Thymus (tissue), 14 donors: ENCODE measurements at places on chromosomes 16 and 17. TPM values are rescaled to one million over a fixed set of nuclear protein-coding genes. Genes with fewer than 3 reads are reported as not detected.

DNA sequence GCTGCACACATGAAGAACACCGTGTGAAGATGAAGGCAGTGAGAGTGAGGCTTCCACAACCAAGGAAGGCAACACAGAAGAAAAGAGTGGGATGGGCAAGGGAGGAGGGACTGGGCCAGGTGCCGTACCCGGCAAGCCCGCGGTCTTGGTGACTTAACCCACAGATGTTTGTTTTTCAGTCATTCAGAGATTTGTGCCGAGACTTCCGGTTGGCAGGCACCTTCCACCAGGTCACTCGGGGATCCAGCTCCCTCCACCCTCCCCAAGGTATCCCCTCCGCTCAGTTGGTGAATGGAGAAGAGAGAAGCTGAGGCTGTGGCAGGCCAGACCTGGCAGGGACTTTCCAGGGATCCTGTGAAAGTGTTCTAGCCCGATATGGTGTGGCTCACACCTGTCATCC is 4.9 kb upstream of the KREMEN2 start:
- DNase-seq, result no peak
- H3K27me3 ChIP-seq, result peaks cover 17% of the 10 kb centered on the region
- peaks cover 24% of the 10 kb centered on the region for H3K4me1 ChIP-seq
- H3K4me3 ChIP-seq, result no peak overlapping the region

MAZ gene
- polyA plus RNA-seq, result 178 TPM

TCF25 gene
- 200 TPM for polyA plus RNA-seq

GRCh38 chr16:12240036-12240435 is 263.5 kb downstream of the SNX29 start:
- H3K27ac ChIP-seq, result no peak overlapping the region
- no peak for DNase-seq
- H3K4me1 ChIP-seq, result no peaks in the 10 kb centered on the region
- H3K27me3 ChIP-seq, result no peaks in the 10 kb centered on the region

DNA sequence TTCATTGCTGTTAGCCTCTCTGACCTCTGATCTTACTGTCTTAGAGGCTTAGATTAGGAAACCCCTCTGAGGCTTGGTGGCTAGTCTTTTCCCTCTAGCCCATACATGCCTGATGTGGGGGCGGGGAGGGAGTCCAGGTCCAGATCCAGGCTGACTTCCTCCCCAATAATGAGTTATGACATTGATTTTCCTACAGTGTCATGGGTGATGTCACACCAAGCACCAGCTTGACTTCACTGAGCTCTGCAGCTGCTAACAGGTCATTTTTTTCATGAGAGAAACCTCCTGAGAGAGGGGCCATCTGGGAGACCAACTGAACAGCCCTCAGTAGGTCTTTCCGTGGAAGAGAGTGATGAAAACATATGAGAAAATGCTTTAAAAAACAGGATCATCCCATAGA is 180.2 kb upstream of the N4BP1 start:
- H3K36me3 ChIP-seq, result no peaks in the 10 kb centered on the region
- H3K4me1 ChIP-seq, result no peaks in the 10 kb centered on the region
- H3K27ac ChIP-seq, result no peak overlapping the region

CCL17 gene
- polyA plus RNA-seq, result 38.6 TPM

DNA sequence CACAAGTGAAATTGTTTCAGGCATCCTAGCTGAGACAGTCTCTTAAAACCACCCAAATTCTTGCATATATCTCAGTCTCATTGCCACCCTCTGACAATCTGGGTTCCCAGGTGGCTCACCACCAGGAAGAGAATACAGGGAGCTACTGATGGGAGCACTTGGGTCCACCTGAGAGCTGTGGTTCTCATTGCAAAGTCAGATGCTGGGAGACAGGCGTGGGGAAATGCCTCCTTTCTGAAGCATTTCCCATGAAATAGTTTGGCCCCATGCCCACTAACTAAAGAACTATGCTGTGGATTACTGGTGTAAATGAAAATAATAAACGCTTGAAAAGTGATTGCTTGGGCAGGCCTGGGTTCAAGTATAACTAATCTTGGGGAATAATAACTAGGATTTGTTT is 70.3 kb downstream of the CMC2 start:
- H3K4me3 ChIP-seq, result no peak overlapping the region
- no peaks in the 10 kb centered on the region for H3K36me3 ChIP-seq
- no peak overlapping the region for H3K27ac ChIP-seq
- no peak for DNase-seq
- peaks cover 36% of the 10 kb centered on the region for H3K27me3 ChIP-seq
- H3K4me1 ChIP-seq, result peaks cover 5% of the 10 kb centered on the region

DNA sequence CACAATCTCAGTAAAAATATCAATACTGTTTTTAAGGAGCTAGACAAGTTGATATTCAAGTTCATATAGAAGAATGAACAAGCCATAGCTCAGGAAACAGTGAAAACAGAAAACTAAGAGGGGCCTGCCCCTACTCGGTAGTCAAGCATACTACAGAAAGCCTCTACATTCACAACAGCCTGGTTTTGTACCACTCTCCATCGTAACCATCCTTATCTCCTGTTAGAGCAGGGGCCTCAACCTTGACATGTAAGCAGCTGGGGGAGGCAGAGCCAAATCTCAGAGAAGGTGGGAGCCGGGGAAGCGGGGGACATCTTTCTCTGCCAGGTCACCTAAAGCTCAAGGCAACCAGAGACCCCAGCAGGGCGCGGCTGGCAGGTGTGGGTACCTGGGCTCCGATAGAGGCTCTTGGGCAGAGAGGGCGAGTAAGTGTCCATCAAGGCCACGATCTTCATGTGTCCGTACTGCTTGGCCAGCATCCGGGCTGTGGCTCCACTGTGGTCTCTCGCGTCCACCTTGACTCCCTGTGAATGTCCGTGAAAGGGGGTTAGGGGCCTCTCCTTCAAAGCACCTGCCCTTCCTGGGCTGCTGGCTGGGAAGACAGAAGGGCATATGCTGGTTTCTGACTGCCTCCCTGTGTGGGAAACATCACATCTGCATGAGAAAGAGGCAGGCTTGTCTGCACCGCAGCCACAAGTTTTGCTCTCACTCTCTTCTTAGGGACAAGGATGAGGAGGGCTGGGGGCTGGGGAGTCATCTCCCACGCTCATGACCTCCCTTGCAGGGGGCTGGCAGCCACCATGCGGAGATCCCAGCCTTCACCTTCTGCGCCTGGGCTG is 20.2 kb downstream of the ANKS3 start:
- H3K4me1 ChIP-seq, result no peaks in the 10 kb centered on the region
- DNase-seq, result no peak
- H3K27me3 ChIP-seq, result no peaks in the 10 kb centered on the region
- peaks cover 18% of the 10 kb centered on the region for H3K36me3 ChIP-seq
- no peak overlapping the region for H3K27ac ChIP-seq

- H3K36me3 ChIP-seq, result no peaks in the 10 kb centered on the region
- no peaks in the 10 kb centered on the region for H3K4me1 ChIP-seq
- no peak for DNase-seq
- no peaks in the 10 kb centered on the region for H3K27me3 ChIP-seq
- H3K27ac ChIP-seq, result no peak overlapping the region
Measured at GRCh38 chr17:61208301-61209105, 191.1 kb upstream of the TBX2 start.

IRX3 gene
- 4.3 TPM for polyA plus RNA-seq

TP53TG3 gene
- polyA plus RNA-seq, result not detected

- H3K27me3 ChIP-seq, result no peaks in the 10 kb centered on the region
- H3K36me3 ChIP-seq, result no peaks in the 10 kb centered on the region
- H3K4me3 ChIP-seq, result peak overlapping the region; percentile 64
- peaks cover 16% of the 10 kb centered on the region for H3K4me1 ChIP-seq
Measured at GRCh38 chr16:528111-529011, 849 bp downstream of the CAPN15 start.

HS3ST3A1 gene
- 0.43 TPM for polyA plus RNA-seq

GRCh38 chr16:69725480-69726312 is 664 bp downstream of the NQO1 start:
- H3K36me3 ChIP-seq, result no peaks in the 10 kb centered on the region
- H3K4me3 ChIP-seq, result peak overlapping the region; percentile 78
- H3K27ac ChIP-seq, result no peak overlapping the region
- no peak for DNase-seq

DNA sequence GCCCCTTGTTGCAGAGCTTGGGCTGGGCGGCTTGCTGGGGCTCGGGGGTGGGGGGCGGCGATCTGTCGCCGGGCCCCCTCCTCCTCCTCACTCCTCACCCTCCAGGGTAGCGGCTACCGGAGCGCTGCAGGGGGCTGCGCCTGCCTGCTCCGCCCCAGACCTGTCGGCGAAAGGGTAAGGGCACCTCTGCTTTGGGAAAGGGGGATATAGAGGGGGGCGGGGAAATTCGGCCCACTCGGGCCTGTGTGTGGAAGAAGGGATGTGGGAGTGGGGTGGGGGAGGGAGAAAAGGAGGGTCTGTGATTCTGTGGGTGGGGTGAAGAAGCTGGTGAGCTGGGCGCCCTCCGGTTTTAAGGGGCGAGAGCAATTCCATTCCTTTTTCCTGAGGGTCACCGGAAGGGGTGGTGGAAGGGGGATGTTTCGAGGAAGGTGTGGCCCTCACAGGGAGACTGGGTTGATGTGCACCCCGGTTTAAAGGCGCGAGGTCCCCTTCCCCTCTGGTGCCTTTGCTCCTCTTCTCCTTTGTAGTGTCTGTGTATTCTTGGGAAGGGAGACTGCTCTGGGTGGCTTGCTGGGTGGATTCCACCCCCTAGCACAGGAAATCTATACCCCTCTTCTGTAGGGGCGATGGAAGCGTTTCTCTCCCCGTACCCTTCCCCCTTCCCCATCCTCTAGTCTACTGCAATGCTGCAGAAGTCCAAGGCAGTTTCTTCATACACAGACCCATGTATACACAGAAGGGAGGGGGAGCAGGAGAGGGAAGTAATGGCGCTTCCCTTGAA is 878 bp downstream of the TAOK1 start:
- H3K36me3 ChIP-seq, result peaks cover 4% of the 10 kb centered on the region
- peak overlapping the region; percentile 75 for H3K27ac ChIP-seq
- peak overlapping the region; percentile 79 for H3K4me3 ChIP-seq
- no peaks in the 10 kb centered on the region for H3K4me1 ChIP-seq

TNK1 gene
- polyA plus RNA-seq, result 7.2 TPM

KRT25 gene
- polyA plus RNA-seq, result 1.0 TPM

DNA sequence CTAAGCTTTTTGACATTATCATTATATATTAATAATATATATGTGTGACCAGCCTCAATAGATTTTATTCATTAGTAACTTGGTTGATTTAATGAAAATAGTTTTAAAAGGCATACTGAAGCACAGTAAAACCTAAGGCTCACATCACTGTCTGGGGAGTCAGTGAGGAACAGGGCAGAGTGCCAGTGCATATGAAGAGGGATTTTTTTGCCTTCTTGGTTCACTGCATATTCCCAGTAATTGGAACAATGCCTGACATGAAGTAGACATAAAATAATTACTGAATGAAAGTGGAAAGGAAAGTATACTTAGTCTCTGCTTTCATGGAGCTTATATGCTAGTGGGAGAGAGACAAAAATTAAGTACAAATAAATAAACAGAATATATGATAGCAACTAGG is 81.1 kb downstream of the FTO start:
- no peaks in the 10 kb centered on the region for H3K27me3 ChIP-seq
- no peaks in the 10 kb centered on the region for H3K4me1 ChIP-seq
- H3K4me3 ChIP-seq, result no peak overlapping the region
- DNase-seq, result no peak
- no peak overlapping the region for H3K27ac ChIP-seq

GRCh38 chr16:19113577-19114358 is at the start of gene ITPRIPL2:
TSS of gene ITPRIPL2 (plus strand) at chr16:19113964. CDS start at chr16:19114462, 498 bp downstream.
- no peak for DNase-seq
- no peaks in the 10 kb centered on the region for H3K36me3 ChIP-seq
- H3K4me3 ChIP-seq, result peak within 1 kb of the TSS; percentile 33
- peaks cover 41% of the 10 kb centered on the region for H3K27me3 ChIP-seq
- H3K27ac ChIP-seq, result peak within 1 kb of the TSS; percentile 61

TBC1D16 gene
- polyA plus RNA-seq, result 4.2 TPM

- no peak overlapping the region for H3K27ac ChIP-seq
- H3K4me3 ChIP-seq, result no peak overlapping the region
- DNase-seq, result no peak
- H3K36me3 ChIP-seq, result no peaks in the 10 kb centered on the region
- H3K4me1 ChIP-seq, result no peaks in the 10 kb centered on the region
- no peaks in the 10 kb centered on the region for H3K27me3 ChIP-seq
Measured at GRCh38 chr17:30344283-30345088, 10.6 kb upstream of the TMIGD1 start.

PRR15L gene
- 1.9 TPM for polyA plus RNA-seq

GRCh38 chr16:69566981-69567680 is 1.4 kb downstream of the NFAT5 start:
- no peaks in the 10 kb centered on the region for H3K27me3 ChIP-seq
- peak overlapping the region; percentile 79 for H3K27ac ChIP-seq

DNA sequence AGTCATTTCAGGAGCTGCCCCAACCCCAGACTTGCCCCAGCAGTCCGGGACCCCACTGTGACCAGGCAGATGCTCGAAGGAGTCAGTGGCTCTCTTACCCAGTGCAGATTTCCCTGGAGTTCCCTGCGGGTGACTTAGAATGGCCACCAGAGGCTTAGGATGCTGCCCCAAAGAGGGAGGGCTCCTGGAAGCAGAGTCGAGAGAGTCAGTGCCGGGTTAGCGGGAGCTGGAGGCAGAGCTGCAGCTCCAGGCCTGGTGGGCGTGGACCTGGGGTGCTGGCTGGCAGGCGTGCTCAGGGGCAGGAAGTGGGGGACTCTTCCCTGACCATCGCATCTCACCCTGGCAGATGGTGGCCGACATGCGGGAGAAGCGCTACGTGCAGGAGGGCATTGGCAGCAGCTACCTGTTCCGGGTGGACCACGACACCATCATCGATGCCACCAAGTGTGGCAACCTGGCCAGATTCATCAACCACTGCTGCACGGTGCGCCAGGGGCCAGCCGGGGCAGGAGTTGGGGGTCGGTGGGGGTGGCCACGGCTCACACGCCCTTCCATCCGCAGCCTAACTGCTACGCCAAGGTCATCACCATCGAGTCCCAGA is 1.6 kb upstream of the HSD3B7 start:
- no peak for DNase-seq
- no peak overlapping the region for H3K4me3 ChIP-seq
- no peak overlapping the region for H3K27ac ChIP-seq
- H3K36me3 ChIP-seq, result peaks cover 75% of the 10 kb centered on the region
- H3K27me3 ChIP-seq, result no peaks in the 10 kb centered on the region
